Ammon's horn (tissue), 1 donor: ENCODE measurements at places on chromosomes 1 and 21.

- DNase-seq: no peak
Observed at GRCh38 chr1:214296860-214297745, 16.1 kb downstream of the SMYD2 start.

DNA sequence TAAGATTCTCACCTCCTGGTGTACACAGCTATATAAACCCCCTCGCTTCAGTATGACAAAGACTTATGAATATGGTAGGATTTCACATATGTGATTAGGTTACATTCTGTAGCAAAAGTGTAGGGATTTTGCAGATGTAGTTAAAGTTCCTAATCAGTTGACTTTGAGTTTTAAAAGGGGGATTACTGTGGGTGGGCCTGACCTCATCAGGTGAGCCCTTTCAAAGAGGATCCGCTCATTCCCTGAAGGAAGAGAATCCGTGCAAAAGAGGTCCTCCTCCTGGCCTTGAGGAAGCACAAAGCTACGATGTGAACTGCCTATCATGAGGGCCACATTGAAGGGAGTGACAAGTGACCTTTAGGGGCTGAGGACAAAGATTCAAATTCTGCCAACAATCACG is 30.6 kb upstream of the KAZN start:
- DNase-seq: no peak

DNA sequence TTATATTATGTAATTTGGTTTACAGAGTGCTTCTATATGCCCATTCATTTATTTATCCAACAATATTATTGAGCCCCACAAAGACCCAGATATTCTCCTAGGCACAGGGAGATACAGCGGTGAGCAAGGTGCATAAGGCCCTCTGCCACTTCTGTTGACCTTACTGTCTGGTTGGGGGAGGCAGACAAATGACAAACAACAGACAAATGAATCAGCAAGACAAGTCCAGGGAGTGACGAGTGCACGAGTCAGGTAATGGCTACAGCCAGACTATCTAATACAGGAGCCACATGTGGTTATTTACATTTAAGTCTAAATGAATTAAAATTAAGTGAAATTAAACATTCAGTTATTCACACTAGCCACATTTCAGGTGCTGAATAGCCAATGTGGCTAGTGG is 22.0 kb upstream of the BCAR3 start:
- no peak for DNase-seq

- no peak for DNase-seq
Observed at GRCh38 chr1:66489151-66489550, 44.8 kb upstream of the SGIP1 start.

DNA sequence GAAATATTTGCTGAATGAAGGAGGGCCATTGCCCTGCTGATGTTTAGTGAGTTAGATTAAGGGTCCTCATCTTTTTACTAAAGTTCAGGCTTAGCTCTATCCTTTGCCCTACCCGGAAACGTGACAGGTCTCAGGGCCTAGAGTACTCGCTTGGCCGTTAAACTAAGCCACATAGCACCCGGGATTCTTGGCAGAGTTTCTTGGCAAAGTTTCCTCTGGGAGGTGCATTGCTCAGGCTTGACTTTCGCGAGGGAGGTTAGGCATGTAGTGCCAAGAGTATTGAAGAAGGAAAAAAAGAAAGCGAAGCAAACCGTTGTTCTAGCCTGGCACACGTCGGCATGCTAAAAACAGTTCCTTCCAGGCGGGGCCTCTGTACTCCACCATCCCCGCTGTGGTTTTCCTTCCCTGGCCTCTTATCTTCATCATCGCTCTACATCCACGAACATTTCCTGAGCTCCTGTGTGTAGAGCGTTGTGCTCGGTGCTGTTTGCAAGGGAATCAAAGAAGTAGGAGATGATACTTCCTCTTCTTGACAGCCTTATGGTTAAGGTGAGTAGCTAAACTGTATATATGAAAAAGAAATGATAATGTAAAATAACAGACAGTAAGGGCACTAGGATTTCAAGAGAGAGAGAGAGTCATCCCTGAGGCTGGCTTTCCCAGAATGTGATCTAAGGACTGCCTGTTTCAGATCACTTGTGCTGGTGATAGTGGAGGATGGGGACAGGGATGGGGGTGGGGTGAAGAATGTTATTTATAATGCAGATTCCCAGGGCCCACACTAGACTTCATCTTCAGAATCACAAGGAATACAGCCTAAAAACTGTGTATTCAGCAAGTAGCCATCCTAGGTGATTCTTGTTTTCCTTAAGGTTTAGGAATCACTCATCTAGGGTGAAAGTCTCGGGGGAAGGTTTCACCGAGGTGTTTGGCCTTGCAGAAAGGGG is 18.8 kb downstream of the RNF220 start:
- DNase-seq: no peak

GRCh38 chr1:110477967-110478640 is 27.2 kb downstream of the PROK1 start:
- no peak for DNase-seq

DNA sequence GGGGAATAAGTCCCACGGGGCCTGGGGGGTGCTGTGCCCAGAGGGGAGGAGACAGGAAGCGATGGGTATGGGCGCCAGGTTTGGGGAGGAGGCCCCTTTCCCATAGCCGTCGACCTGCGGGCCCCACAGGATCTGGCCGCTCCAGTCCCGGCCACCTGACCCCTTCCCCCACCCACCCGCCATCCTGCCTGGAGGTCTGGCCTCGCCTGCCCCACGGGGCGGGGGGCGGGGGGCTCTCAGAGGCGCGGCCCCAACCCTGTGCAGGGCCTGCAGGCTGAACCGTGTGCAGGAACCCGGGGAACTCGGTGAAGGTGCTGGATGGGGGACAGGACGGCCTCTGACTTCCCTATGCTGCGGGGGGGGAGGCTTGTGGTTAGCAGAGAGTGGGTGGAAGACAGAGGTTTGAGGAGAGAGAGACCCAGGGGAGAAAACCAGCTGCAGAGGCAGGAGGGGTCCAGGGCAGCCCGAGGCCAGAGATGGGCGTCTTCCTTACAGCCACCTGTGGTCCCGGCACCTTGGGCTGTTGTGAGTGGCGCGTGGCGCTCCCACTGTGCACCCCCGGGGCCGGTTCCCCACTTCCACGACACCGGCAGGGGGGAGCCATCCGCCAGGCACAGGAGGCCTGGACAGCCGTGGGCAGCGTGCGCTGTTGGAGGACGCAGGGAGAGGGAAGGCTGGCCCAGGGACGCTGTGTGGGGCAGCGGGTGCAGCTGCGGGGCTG is 2.5 kb upstream of the TNFRSF18 start:
- no peak for DNase-seq

DNA sequence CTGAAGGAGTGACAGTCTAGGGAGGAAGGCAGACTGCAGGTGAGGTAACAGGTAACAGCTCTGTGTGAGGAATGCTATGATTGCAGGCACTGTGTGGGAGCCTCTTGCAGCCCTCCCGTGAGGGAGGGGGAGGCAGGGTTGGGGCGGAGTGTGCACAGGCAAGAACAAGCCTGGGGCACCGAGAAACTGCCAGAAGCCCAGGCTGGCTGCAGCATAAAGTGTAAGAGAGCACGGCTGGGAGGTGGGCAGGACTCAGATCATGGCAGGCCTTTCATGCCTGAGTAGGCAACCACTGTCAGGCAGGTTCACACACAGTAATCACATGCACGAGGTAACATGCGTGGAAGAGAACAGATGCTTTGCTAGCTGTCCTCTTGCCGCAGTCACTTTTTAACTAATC is 11.3 kb upstream of the RHEX start:
- no peak for DNase-seq

- no peak for DNase-seq
Observed at GRCh38 chr1:59678040-59678439, 136.7 kb upstream of the HOOK1 start.

- no peak for DNase-seq
Observed at GRCh38 chr1:156559797-156560385, 12.5 kb downstream of the IQGAP3 start.

GRCh38 chr1:16061266-16061665 is 12.2 kb downstream of the FAM131C start:
- DNase-seq: no peak
